ENCODE measurements at places on chromosomes 1 and 21.

- DNase-seq: peak; percentile 76
Observed at GRCh38 chr1:185017338-185017737, 28.0 kb upstream of the RNF2 start.

- no peak for DNase-seq
Observed at GRCh38 chr1:40860706-40861223, 1.4 kb downstream of the CITED4 start.

GRCh38 chr21:45935628-45936027, 45.9 kb upstream of the COL6A1 start:
- DNase-seq: peak; percentile 78

DNA sequence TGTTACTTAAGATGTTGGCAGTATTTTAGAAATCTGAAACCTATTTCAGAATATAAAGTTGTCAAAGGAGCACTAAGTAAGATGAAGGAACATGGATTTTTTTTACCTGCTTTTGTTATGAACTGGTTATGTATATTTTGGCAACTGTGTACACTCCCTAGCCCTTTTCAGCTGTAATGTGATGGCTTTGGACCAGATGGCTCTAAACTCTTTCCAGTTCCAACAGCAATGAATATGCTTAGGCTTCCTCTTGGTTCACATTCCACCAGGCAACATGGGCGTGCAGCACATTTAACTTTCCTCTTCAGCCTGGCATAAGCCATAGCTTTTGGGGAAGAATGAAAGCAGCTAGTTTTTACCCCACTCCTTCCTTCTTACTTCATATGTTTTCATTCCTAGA, 95.6 kb upstream of the ADAMTS5 start:
- no peak for DNase-seq

DNA sequence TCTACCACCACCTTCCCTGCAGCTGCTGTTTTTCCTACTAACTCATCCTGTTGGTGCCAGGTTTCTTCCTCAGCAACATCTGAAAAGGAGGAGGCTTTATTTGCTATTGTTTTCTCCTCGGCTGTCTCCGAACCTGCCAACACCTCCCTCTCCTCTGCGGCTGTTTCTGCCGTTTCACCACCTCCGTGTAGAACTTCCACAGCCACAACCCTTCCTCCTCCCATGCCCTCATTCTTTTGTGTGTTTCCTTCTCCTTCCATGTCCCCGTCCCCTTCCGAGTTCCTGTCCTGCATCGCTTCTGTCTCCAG, 59.0 kb upstream of the LRRC53 start:
- DNase-seq: no peak

DNA sequence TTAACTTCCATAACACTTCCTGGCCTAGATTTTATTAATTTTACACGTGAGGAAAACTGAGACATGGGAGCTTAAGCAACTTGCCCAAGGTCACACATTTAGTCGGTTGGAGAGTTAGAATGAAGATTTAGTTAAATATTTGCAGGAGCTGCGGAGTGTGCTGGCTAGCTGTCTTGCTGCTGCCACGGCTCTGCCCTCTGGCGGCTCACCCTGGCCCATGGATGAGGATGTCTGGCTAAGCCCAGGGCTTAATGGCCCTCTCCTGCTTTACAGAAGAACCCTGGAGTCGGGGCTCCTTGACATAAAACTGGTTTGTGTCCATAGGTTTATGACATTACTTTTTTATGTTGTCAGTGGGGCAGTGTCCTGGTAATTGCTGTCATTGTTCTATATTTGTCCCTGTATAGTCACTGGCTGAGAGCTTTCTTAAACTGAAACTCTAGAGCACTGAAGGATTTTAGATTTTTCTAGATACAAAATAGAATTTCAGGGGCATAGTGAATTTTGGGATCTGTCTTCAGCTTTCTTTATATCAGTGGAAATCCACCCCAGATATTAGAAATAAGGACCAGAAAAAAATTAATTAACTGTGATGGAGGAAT, 88.9 kb upstream of the WLS start:
- DNase-seq: no peak

- no peak for DNase-seq
Observed at GRCh38 chr1:109863667-109864046, 47.0 kb upstream of the CSF1 start.

GRCh38 chr1:212958175-212958574, 7.8 kb downstream of the VASH2 start:
- DNase-seq: no peak

DNA sequence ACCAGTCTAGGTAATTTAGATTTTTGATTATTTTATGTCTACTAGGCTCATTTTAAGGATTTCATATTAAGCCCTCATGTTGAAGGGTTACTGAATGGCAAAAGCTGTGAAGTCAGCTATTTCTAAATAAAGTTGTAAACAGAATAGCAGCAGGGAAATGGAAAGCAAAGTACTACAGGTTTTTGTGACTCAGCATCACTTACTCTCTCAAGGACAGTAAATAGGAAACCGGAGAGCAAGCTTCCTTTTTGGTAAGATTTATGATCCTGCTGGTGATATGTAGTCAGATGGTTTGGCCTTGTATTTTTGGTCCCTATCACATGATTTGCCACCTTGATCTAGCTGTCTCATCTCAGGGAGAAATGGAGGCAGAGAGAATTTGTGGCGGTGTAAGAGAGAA, 226.0 kb downstream of the RPS6KC1 start:
- DNase-seq: no peak

GRCh38 chr21:43207868-43208267, 39.1 kb downstream of the CRYAA start:
- peak; percentile 49 for DNase-seq

- DNase-seq: no peak
Observed at GRCh38 chr1:207088701-207089626, at the start of gene C4BPB. Gene C4BPB (plus strand): TSS chr1:207088860. CDS start chr1:207089532, 672 bp downstream.

Data from osteoblast (primary cell).